A673 (cell line): ENCODE measurements at places on chromosomes 3 and 15.

- no peak for DNase-seq
- no peaks in the 10 kb centered on the region for H3K4me1 ChIP-seq
Observed at GRCh38 chr3:174931473-174932353, 72.6 kb downstream of the NAALADL2 start.

DNA sequence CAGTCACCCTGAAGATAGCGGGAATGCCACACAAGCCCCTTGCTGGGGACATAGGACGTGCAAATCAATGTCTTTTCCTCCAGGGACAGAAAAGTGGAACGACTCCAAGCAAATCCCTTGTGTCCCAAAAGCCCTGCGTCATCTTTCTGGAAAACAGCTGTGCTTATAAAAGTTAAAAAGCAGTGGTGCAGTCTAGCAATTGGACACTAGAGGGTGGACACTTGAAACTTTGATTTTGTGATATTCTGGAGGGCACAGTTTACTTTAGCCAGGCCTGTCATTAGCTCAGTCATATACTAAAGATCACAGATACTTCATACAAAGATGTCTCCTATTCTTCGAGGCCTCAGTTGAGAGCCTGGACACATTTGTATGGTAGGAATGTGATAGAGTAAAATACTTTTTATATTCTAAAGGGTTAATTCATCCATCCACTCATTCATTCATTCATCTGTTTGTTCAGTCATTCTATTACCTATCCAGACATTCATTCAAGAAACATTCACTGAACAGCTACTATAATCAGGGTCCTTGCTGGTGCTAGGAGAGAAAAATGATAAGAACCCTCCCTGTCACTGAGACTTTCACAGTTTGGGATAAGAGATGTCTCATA is 63.8 kb upstream of the ANKRD34C start:
- H3K36me3 ChIP-seq = no peaks in the 10 kb centered on the region
- H3K27ac ChIP-seq = no peak overlapping the region
- peak; percentile 60 for DNase-seq

DNA sequence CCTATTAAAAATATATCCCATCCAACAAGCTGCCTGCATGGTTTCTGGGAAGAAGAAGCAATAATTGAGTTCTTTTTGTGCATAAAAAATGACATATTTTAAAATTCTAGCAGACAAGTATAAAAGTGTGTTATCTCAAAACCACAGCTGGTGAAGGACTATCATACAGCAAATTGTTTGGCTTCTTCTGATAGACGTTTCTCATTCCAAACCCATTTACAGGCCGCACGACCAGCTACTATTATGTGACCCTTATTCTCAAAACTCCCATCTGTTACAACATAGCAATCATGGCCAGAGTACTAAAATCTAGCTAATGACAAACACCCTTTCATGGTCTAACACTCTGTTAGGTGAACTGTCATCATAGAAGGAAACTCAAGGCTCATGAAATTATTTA is 21.7 kb downstream of the ETFA start:
- H3K4me1 ChIP-seq = peaks cover 5% of the 10 kb centered on the region
- no peak overlapping the region for H3K27ac ChIP-seq
- peaks cover 5% of the 10 kb centered on the region for H3K36me3 ChIP-seq
- no peak for DNase-seq

DNA sequence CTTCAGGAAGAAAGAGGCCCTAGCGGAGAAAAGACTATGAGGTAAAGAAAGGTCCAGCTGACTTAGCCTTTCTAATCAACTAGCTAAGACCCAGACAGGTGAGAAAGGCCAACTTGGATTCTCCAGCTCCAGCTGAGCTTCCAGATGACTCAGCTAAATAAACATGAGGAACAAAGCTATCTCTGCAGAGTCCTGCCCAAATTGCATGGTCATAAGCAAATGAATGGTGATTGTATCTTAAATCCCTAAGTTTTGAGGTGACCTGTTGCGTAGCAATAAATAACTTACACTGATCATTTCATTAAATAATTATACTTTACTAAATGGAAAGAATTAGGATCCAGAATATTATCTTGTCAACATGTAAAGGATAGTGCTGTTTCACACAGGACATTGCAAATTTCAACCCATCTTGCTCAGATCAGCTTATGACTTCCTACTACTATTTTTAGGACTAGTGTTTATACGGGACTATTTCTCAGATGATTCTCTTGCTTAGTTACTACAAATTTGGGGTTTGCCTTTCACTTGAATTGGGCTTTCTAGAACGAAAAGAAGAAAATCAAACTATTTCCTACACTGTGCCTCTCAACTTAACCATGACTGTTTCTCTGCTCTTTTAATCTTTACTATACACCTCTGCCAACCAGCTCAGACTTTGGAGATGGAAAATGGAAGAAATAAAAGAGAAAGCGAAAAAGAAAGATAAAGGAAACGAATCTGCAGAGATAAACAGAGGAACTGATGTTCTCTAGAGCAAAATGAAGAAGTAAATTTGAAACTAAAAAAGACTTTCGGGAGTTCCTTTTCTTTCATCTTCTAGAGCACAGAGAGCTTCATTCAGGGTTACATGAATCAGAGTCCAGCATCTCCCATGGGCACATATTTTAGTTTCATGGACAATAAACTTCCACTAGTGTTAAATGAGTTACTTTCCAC is 6.6 kb upstream of the ADGRG7 start:
- peaks cover 31% of the 10 kb centered on the region for H3K4me1 ChIP-seq
- H3K27ac ChIP-seq = peak overlapping the region; percentile 43

DNA sequence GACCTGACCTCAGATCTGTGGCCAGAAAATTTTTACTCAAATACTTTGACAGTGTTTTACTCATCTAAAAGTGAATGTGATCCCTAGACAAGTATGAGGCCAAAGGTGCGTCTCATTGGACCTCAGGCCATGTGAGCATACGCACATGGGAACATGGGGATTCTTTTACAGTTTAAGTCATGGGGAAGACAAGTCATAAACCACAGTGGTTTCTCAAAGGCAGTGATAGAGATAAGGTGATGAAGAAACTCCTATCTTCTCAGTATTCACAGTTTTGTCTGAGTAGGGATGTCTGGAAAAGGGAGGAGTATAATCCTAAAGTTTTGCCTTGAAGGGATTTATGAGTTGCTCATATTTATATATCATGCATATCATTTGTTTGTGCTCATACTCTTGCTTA is 173.8 kb downstream of the FNDC3B start:
- peaks cover 8% of the 10 kb centered on the region for H3K4me1 ChIP-seq
- H3K27ac ChIP-seq = no peak overlapping the region
- H3K4me3 ChIP-seq = no peak overlapping the region
- no peaks in the 10 kb centered on the region for H3K27me3 ChIP-seq
- DNase-seq = no peak
